Mammary epithelial cell (primary cell): ENCODE measurements at places on chromosomes 2 and 18.
A peak's percentile ranks its signal among the peaks of the same experiment; 100 is the strongest.

- DNase-seq = no peak
Measured at GRCh38 chr2:204049635-204050034, 113.1 kb downstream of the ICOS start.

GRCh38 chr18:9017905-9018227 lies 84.6 kb upstream of the NDUFV2 start:
- peak; percentile 58 for DNase-seq

- no peak for DNase-seq
Measured at GRCh38 chr2:100821255-100821910, 1.4 kb downstream of the NPAS2 start.

DNA sequence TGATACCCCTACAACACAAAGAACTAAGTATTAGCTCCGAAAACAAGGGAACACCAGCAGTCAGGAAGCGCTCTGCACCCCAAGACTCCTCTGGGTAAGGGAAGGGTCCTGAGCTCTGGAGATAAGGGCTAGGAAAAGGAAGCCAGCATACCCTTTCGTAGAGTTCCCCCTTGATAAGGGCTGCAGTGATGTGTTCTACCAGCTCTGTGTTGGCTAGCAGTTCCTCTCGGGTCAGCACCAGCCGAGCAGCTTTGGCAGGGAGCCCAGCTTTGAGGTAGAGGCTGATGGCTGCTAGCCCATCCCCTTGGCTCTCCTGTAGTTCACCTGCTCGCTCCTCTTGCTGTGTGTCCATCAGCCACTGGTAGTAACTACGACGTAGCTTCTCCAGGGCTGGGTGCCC lies 18.9 kb downstream of the KRTCAP3 start:
- no peak for DNase-seq

DNA sequence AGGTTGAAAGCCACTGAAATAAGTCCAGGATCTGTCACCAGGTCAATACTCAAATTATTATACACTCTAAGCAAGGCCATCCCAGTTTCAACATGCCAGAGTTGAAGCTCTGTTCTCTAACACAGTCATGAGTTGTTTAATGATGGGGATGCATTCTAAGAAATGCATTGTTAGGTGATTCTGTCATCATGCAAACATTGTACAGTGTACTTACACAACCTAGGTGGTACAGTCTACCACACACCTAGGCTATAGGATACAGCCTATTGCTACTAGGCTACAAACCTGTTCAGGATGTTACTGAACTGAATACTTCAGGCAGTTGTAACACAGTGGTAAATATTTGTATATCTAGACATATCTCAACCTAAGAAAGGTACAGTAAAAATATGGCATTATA lies 162.2 kb downstream of the BAZ2B start:
- peak; percentile 84 for DNase-seq

GRCh38 chr2:74373985-74374384 lies 6.1 kb downstream of the DCTN1 start:
- no peak for DNase-seq

DNA sequence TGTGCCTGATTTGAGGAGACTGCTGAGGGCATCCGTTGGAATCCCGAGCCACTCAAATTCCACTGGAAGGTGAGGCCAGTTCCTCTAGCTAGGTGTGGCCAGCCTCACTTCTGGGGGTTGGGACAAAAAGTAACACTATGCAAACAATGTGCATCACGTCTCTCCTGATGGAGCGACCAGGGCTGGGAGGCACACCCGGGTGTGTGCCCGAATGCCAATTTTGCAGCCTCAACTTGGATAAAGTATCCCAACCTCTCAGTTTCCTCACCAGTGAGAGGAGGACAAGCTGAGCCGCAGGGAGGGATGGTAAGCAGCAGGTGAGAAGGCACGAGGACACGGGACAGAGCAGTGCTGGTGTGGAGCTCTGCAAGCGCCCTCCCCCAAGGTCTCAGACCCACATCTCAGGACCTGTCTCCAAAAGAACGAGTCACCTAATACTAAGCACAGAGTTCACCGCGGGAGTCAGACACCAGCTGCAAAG lies 218.3 kb downstream of the HAUS1 start:
- peak; percentile 47 for DNase-seq

GRCh38 chr2:168935810-168936581 lies 34.9 kb downstream of the G6PC2 start:
- peak; percentile 72 for DNase-seq
